Uterus (tissue), 4 donors: ENCODE measurements at places on chromosomes 2 and 18.

DNA sequence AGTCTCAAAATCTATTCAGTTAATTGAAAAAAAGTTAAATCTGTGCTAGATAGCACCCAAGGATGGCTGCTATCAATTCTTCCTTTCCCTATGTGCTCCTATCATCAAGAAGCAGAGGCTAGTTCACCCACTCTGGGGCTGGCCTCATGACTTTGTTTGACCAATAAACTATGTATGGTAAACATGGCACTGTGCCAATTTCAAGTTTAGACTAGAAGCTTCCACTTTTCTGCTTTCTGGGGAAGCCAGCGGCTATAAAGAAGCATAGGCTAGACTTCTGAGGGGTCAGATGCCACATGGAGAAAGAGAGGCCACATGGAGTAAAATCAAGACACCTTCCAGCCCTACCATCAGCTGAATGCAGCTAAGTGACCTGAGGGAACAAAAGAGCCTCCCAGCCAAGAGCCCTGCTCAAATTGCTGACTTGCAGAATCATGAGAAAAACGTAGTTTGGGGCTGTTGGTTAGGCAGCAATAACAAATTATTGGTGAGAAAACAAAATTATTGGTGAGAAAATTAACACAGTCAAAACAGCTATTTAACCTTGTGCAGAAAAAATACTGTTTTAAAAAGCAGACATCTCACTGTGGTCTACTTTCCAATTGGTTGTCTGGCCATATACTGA lies 86.5 kb upstream of the SLC14A2 start:
- DNase-seq: no peak

DNA sequence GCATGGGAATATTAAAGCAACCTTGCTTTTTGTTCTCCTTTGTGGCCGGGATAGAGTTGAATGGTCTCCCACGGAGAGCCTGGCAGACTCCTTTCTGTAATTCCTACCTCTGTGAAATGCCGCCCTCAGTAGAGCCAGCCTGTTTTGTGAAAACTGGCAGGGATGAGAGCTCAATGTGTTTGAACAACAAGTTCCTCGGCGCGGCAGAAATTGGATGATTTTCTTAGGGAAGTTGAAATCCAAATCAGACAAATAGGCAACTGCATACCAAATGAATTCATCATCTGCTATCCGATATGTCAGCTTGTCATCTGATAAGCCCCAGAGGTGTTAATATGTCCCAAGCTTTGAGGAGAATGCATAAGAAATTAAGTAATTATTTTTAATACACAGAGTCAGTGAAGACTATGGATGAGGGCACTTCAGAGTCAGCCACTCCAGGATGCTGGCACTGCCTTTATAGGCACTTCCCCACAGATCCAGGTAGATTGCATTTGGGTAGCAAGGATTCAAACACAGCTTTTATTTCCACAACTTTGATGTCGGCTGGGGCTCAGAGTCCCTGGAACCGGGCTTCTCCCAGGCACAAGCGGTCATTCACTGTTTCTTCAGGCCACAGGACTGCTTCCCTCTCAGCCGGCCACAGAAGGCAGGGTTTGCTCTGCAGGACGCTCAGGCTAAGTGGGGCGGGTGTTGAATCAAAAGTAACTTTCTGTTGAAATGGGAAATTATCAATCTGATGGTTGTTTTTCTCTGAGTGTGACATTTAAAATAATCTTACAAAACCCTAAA lies 82.8 kb upstream of the REV1 start:
- no peak for DNase-seq

DNA sequence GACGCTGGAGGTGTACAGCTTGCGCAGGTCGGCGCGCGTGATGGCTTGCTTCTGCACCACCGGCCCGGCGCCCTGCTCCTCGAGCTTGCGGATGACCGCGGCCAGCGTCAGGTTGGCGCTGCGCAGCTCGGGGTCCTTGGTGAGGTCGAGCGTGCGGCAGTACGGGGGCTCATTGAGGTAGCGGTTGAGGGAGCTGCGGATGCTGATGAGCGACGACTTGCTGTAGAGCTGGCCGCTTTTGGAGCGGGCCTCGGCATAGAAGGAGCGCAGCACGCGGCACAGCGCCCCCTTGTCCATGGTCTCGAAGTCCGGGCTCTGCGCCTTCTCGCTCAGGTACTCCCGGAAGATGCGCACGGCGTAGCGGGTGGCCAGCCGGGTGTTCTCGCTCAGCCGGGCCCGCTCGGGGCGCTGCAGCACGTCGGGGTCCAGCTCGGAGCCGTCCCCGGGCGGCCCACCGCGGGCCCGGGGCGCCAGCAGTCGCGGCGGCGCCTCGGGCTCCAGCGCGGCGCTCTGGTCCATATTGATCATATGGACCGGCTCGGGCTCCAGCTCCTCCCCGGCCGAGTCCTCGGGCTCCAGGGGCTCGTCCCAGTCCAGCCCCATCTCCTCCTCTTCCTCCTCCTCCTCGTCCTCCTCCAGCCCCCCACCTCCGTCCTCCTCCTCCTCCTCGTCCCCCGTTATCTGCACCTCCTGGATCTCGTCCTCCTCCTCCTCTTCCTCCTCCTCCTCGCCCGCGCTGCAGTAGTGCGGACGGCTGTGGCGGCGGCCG lies 523 bp downstream of the KCTD1 start:
- DNase-seq: peak; percentile 67

- no peak for DNase-seq
Observed at GRCh38 chr2:18605115-18605514, 15.7 kb upstream of the NT5C1B start.
